ENCODE measurements at places on chromosomes 7 and 10.
A peak's percentile ranks its signal among the peaks of the same experiment; 100 is the strongest.

DNA sequence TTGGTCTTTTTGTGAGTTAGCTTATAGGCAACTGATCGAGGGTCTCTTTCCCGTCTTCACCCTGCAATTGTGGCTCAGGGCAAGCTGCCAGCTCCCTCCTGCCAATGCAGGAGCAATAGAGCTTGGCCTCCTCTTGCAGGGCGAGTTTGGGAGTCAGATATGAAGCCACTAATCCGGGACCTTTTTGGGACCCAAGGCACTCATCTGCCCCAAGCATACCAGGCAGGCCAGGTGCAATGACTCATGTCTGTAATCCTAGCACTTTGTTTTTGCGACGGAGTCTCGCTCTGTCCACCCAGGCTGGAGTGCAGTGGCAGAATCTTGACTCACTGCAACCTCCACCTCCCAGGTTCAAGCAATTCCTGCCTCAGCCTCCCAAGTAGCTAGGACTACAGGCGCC is 21.1 kb downstream of the LIMK1 start:
- no peak for DNase-seq

GRCh38 chr10:62043421-62044021 is 142.0 kb downstream of the ARID5B start:
- DNase-seq = no peak

- no peak for DNase-seq
Observed at GRCh38 chr7:141930211-141930610, 14.0 kb downstream of the OR9A4 start.

DNA sequence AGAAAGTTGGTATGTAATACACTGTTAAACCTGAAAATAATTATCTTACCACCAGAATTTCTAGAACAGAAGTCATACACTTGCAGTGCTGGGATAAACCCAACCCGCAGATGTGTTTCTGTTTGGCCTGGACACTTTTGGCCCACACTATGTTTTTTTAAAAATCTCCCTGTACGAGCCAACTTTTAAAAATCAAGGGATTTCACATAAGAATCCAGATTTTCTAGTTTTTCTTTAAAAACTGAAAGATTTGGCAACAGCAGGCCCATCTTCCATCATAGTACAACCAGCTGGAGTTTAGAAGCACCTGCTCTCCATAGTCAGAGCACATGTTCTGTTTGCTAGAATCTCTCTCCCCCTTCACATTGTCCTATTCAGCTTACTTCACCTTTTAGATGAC is 74.0 kb downstream of the TLL2 start:
- DNase-seq = no peak

DNA sequence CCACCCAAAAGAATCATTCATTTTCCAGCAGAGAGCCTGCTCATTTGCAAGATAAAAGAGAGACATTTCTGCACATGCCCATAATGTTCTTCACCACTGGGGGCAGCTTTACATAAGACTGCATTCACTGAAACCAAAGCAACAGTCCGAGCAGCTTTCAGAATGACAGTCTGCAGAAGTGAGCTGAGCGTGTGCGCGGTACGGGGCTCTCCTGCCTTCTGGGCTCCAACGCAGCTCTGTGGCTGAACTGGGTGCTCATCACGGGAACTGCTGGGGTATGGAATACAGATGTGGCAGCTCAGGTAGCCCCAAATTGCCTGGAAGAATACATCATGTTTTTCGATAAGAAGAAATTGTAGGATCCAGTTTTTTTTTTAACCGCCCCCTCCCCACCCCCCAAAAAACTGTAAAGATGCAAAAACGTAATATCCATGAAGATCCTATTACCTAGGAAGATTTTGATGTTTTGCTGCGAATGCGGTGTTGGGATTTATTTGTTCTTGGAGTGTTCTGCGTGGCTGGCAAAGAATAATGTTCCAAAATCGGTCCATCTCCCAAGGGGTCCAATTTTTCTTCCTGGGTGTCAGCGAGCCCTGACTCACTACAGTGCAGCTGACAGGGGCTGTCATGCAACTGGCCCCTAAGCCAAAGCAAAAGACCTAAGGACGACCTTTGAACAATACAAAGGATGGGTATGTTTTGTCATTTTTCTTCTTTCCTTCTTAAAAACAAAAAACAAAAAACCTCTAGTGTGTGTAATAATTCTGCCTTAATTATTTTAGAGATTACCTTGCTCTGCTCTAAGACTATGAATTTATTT is at the start of gene LRRTM3:
Gene LRRTM3, plus strand, starts transcription at position 141 of the 820 bp plus-strand sequence.
- DNase-seq = peak; percentile 17

GRCh38 chr7:157969995-157970394 is 617.6 kb downstream of the PTPRN2 start:
- no peak for DNase-seq

GRCh38 chr10:119120875-119121274 is 17.0 kb downstream of the DENND10 start:
- DNase-seq = no peak

GRCh38 chr7:86900886-86901285 is 158.6 kb downstream of the ELAPOR2 start:
- no peak for DNase-seq

DNA sequence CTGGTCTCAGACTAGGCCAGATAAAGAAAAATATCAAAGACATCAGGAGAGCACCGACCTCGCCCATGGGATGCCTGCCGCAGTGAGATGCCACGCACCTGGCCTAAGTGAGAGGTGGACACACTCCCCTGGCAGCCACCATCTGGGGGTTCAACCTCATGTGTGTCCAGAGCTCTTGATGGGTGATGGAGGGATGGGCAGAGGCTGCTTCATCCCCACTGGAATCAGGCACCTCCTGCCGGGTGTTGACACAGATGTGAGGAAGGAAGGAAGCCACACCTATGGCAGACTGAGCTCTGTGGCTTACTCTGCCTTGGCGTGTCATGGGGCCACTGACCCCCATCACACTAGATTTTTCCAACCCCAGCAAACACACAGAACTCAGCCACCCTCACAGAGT is 11.4 kb downstream of the ZNF488 start:
- DNase-seq = no peak

GRCh38 chr10:127069436-127069835 is 127.0 kb downstream of the INSYN2A start:
- DNase-seq = no peak

Measured in NCI-H2171 (cell line).